ENCODE measurements at places on chromosomes 13 and 19.

- H3K36me3 ChIP-seq, result no peaks in the 10 kb centered on the region
- H3K4me1 ChIP-seq, result peaks cover 100% of the 10 kb centered on the region
- peak; percentile 72 for DNase-seq
- no peaks in the 10 kb centered on the region for H3K27me3 ChIP-seq
Observed at GRCh38 chr19:56111601-56112312, 9.3 kb downstream of the ZNF787 start.

GRCh38 chr19:12494260-12494860 is 9.7 kb upstream of the ZNF709 start:
- H3K4me1 ChIP-seq, result peaks cover 6% of the 10 kb centered on the region
- no peak overlapping the region for H3K27ac ChIP-seq
- H3K4me3 ChIP-seq, result peak overlapping the region; percentile 53
- H3K36me3 ChIP-seq, result no peaks in the 10 kb centered on the region

DNA sequence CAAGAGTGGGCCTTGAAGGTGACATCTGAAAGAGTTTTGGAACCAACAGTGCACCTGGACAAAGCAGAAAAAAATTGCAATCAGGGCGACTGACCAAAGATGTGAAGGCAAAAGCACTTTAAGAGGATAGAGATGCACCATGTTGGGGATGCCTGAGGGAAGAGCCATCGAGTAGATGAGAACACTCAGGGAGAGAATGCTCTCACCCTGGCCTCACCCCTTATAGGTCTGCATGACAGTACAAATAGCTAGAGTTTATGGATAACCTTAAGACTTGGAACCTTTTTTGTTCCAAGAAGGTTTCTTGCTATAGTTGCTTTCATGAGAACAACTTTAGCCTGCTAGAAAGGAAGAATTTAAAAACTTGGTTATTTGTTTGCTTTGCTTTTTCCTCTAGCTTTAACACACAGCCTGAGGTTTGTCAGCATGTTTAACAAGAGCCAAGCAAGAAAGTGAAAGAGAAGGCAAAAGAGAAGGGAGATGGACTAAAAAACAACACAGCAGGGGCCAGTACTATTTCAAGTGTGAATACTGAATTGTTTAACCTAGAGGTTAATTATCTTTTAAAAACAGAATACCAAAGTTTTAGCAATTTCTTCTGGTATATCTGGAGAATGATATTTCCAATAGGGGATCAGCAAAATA is 418.9 kb downstream of the DIAPH3 start:
- peak overlapping the region; percentile 40 for H3K27ac ChIP-seq
- no peak for DNase-seq
- no peaks in the 10 kb centered on the region for H3K36me3 ChIP-seq

DNA sequence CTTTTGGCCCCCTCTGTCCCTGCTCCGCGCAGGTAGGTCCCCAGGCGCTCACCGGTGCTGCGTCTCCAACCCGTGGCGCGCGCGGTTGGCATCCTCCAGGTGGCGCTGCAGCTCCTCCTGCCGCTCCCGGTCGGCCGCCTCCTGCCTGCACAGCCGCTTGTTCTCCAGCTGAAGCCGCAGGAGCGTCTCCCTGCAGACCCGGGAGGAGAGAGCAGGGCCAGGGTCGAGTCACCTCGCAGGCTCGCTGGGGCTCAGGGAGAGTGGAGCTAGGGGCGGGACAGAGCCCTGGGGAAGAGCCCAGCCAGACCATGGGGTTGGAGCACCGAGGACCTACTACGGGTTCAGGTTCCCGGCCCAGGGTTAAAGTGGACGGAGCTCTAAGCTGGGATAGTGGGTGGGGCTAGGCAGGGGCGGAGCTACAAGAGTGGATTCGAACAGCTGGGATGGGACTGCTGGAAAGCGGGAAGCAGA is 9.3 kb downstream of the HOOK2 start:
- peak; percentile 95 for DNase-seq
- peak overlapping the region; percentile 41 for H3K4me3 ChIP-seq
- peaks cover 57% of the 10 kb centered on the region for H3K36me3 ChIP-seq
- H3K27ac ChIP-seq, result peak overlapping the region; percentile 55
- peaks cover 18% of the 10 kb centered on the region for H3K4me1 ChIP-seq

GRCh38 chr19:10603084-10603872 is 16.2 kb upstream of the AP1M2 start:
- peaks cover 27% of the 10 kb centered on the region for H3K4me1 ChIP-seq
- H3K27me3 ChIP-seq, result no peaks in the 10 kb centered on the region
- DNase-seq, result peak; percentile 86
- peak overlapping the region; percentile 91 for H3K27ac ChIP-seq
- no peaks in the 10 kb centered on the region for H3K36me3 ChIP-seq
- peak overlapping the region; percentile 86 for H3K4me3 ChIP-seq

- H3K27me3 ChIP-seq, result no peaks in the 10 kb centered on the region
- no peak overlapping the region for H3K27ac ChIP-seq
- no peak for DNase-seq
- peaks cover 65% of the 10 kb centered on the region for H3K36me3 ChIP-seq
Observed at GRCh38 chr13:110448230-110448629, 113.3 kb downstream of the RAB20 start.

Measured in stomach (tissue), 19 donors.